ENCODE measurements at places on chromosomes 12 and 14.

- no peak for DNase-seq
Measured at GRCh38 chr14:74907744-74908143, 15.3 kb downstream of the RPS6KL1 start.

- DNase-seq = no peak
Measured at GRCh38 chr14:61231810-61232209, 49.3 kb downstream of the TMEM30B start.

DNA sequence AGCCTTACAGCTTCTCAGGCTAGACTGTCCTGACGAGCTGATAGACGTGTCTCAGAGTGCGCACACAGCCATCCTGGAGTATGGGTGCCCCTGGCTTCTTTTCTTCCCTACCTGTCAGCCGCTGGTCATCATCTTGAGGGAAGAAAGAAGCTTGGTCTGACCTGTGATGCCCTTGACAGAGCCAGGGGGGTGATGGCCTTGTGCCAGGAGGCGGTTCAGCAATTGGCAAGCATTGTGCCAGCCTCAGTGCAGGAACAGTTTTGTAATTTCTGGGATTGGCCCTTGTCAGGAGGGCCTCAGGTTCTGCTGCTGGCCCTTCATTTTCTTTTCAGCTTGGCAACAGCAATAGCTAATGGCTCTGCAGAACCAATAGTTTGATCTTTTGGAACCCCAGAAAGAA lies 80.1 kb downstream of the ADCK1 start:
- DNase-seq = no peak

- no peak for DNase-seq
Measured at GRCh38 chr14:79916892-79917291, 294.4 kb downstream of the DIO2 start.

GRCh38 chr12:105812366-105812765 lies 326.4 kb downstream of the NUAK1 start:
- DNase-seq = no peak

- no peak for DNase-seq
Measured at GRCh38 chr14:40280652-40281051, 848.4 kb upstream of the FBXO33 start.

GRCh38 chr12:1466481-1467154 lies 127.8 kb downstream of the FBXL14 start:
- DNase-seq = no peak

DNA sequence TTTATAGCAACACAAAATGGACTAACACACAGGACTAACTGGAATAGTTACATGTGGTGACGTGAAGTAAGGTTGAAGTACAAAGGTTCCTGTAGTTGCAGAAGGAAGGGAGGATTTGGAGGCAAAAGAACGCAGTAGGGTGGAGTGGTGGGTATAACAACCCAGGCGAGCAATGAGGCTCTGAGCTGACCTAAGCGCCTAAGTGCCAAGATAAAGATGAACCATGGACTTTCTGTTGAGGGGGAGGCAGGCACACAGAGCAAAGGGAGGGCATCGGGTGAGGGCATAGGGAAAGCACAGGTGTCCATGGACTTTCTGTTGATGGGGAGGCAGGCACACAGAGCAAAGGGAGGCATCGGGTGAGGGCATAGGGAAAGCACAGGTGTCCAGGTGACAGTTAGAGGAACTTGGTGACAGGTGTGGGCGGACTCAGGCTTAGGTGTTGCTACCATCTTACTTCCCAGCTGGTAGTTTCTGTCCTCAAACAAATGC lies 15.2 kb downstream of the SCNN1A start:
- no peak for DNase-seq

- DNase-seq = no peak
Measured at GRCh38 chr14:105290621-105291346, 10.0 kb downstream of the BRF1 start.

DNA sequence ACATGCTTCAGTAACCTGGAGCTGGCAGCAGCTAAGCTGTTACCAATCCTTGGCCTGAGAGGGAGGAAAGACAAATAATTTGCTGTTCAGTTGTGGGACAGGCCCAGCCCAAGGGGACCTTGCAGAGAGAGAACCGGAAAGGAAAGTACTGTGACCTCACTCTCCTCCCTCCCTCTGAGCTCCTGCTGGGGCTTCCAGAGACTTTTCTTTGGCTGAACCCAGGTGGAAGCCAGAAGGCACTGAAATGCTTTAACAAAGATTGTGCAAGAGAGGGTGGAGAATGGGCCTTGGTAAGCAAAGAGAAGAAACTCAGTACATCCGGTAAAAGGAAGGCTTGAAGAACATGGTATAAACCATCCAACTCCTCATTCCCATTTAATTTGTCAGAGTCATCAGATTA lies 457.1 kb downstream of the GLT1D1 start:
- no peak for DNase-seq

- DNase-seq = peak; percentile 33
Measured at GRCh38 chr12:42097971-42098370, 46.7 kb downstream of the GXYLT1 start.

DNA sequence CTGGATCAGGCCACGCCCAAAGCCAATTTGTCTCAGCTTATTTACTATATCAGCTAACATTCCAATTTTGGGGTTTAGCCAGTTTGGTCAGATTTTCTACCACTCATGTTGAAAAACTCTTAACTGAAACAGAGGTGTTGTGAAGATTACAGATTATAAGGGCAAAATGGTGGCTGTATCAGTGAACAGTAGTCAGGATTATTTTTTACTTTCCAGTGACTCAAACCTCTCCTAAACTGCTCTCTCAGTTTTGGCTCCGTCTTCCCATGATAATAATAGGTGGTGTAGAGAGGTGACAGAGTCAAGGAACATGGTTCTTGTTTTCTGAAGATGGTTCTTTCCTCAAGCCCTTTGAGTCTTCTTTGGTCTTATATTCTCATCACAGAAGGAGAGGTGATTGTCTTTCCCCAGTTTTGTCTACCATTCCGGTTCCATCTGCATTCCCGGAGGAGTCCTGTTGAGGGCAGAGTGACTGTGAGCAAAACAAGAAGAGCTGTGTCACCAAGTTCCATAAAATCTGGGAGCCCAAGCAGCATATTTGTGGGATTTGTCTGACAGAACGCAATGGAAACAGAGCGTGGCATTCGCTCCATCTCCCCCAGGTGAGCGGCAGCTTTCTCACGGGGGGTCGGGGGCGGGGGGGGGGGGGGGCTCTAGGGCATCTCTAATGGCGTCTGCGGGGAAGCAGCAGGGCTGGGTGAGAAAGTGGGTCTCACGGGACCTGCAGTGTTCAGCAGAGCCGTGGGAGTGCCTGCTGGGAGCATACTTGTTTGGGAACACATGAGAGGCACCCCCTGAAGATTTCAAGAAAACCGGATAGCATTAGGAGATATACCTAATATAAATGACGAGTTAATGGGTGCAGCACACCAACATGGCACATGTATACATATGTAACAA lies 59.1 kb downstream of the TBC1D30 start:
- no peak for DNase-seq

GRCh38 chr12:2373307-2373706 lies 320.5 kb downstream of the CACNA1C start:
- DNase-seq = no peak

- no peak for DNase-seq
Measured at GRCh38 chr12:124768452-124769162, 95.1 kb downstream of the SCARB1 start.
